ENCODE measurements at places on chromosomes 2 and 18.

GRCh38 chr2:8481463-8482009 lies 200.3 kb upstream of the ID2 start:
- no peak for DNase-seq

DNA sequence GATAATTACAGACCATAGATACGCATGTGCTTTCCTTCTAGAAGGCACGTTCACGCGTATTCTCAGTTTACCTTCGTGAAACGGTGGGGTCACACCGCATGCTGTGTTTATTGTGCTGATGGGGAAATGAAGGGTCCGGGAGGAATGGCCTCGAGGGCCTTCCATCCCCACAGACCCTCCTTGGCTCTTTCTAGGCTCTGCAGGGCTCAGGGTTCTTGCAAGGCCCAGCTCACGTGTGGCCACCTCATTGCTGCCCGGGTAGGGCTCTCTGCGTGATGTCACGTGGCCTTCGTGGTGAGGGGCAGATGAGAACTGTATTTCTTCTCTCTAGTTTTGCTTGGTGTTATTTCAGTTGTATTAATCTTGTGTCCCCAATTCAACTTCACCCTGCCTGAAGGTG lies 133.5 kb upstream of the ALKAL2 start:
- DNase-seq, result no peak

- DNase-seq, result no peak
Measured at GRCh38 chr2:47070920-47071824, 83.9 kb downstream of the STPG4 start.

- no peak for DNase-seq
Measured at GRCh38 chr2:8572712-8573233, 109.1 kb upstream of the ID2 start.

DNA sequence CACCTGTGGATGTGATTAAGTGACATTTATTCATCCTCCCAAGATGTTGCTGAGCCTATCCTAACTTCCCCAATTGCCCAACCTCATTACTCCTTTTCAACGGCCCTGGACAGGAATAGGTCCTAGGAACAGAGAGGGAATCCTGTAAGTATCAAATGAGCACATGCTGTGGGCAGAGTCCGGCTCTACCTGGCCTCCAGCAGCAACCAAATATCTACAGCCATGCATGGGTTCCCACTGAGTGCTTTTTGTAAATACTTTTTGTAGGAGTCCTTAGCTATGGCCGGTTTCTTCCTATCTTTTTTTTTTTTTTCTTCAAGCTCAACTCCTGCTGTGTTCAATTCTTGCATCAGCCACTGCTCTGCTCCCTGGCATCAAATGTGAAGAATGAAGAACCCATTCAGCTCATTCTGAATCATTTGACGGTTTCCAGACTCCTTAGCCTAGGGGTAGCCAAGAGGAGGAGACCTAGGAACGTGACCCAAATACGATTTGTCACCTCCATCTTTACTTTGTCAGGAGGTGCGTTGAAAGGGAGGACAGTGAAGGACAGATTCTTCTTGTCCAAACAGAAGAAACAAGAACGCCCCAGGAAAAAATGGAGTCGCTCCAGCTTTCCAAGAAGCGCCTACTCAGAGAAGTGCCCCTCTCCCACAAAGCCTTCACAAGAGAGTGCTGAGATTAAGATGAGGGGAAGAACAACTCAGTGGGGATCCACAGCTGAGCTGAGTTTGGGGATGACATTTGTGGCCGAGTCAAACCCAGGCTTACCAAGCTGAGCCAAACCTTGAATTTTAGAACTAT lies 46.7 kb upstream of the LCLAT1 start:
- no peak for DNase-seq

DNA sequence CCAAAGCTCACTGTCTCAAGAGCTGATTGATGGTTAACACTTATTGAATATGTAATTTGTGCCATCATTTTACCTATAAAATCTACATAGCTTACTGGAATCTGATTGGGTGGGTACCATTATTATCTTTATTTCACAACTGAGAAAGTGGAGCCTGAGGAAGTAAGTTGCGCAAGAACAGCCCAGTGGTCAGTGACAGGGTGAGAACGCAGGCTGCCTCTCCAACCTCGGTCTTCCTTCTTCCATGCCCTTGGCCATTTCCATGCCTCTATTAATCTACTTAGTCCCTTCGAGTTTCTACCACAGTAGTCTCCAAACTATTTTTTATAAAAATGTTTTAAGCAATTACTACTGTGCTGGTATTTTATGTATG lies 390.9 kb upstream of the VWC2L start:
- no peak for DNase-seq

DNA sequence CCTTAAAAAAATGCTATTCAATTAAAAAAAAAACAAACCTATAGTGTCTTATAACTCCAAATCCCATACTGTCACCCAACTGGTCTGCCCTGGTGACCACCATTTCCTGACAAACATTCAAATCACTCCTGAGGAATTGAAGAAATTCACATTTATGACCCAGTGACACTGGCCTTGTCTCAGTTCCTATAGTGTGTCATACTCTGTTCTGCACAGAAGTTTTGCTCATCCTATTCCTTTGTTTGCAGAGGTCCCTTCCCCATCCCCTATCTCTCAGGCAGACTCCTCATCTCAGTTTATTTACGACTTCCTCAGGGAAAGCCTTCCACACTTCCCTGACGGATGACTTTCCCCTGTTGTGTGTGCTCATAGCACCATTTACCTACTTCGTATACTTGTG lies 14.7 kb downstream of the ZC3H6 start:
- no peak for DNase-seq

DNA sequence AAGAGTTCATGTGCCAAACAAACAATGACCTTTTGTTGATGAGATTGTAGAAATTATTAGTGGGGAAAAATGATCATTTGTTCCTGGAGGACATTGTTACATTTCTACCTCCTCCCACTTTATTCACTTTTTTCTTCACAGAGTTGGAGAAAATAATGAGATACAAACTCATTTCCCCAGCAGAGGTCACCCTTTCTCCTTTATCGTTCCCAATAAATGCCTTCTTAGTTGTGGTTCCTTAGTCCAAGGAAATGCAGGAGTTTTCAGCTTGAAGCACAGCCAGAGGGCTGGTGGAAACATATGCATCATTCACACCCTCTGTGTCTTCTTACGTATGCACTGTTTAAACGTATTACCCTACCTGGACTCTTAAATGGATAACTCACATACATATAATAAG lies 108.8 kb downstream of the SLC4A3 start:
- no peak for DNase-seq

DNA sequence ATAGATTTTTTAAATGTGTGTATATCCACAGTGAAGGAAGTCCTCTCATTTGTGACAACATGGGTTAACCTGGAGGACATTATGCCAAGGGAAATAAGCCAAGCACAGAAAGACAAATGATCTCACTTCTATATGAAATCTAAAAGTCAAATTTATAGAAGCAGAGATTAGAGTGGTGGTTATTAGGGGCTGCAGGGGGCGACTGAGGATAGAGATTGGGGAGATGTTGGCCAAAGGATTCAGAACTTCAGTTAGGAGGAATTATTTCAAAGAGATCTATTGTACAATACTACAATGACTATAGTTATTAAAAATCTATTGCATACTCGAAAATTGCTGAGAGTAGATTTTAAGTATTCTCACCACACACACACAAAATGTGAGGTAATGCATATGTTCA lies 252.4 kb upstream of the SLC39A10 start:
- DNase-seq, result no peak

- DNase-seq, result no peak
Measured at GRCh38 chr2:67806816-67807215, 256.0 kb downstream of the C1D start.

- no peak for DNase-seq
Measured at GRCh38 chr2:182836451-182836850, 30.0 kb downstream of the FRZB start.

DNA sequence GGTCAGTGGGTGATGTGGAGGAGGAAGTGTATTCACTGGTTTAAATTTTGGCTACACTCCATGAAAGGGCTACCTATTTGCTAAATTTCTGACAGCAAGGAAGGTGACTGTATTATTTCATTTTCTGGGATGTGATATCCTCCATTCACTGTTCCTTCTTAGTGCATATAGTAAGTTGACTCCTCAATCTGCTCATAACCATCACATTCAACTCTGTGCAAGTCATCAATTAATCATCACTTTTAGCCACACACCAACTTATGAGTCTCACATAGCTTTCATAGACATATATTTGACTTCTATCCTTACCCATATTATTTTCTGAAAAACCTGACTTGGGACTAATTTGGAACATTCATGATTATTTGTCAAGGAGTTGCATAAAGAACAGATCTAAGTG lies 16.9 kb downstream of the KLHL41 start:
- no peak for DNase-seq

GRCh38 chr2:239292959-239293774 lies 107.7 kb downstream of the HDAC4 start:
- DNase-seq, result no peak

DNA sequence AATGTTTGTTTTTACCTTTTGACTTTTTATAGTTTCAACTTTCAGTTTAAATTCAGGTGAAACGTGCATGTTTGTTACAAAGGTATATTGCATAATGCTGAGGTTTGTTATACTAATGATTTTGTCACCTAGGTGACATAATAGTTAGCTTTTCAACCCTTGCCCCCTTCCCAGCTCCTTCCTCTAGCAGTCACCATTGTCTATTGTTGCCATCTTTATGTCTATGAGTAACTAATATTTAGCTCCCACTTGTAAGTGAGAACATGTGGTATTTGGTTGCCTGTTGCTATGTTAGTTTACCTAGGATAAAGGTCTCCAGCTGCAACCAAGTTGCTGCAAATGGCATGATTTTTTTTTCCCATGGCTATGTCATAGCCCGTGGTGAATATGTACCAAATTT lies 322.3 kb upstream of the SETBP1 start:
- DNase-seq, result no peak

- DNase-seq, result no peak
Measured at GRCh38 chr18:3870914-3871313, 420.9 kb downstream of the TGIF1 start.

DNA sequence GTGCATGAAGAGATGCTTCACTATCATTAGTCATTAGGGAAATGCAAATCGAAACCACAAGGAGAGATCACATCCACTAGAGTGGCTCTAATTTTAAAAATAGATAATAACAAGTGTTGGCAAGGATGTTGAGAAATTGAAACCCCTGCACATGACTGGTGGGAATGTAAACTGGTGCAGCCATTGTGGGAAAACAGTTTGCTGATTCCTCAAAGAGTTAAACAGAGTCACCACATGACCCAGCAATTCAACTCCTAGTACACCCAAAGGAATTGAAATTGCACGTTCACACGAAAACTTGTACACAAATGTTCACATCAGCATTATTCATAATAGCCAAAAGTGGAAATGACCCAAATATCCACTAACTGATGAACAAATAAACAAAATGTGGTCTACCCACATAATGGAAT lies 179.5 kb downstream of the BCL2 start:
- no peak for DNase-seq

DNA sequence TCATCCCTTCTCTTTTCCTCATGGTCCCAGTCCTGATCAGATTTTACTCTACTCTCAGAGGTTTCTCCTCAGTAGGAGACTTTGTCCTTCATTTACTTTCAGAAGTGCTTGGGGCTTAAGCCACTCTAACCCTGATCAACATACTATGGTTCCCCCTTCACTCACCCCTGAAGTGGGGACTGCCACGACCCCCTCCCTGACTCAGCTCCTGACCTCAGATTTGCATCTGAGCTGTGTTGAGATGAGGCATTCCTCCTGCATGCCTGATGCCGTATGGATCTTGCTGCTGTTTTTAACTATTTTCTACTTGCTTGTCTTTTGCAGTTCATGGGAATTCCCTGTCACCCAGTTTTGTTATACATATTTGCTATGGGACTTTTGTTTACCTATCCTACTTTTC lies 306.7 kb upstream of the CHST9 start:
- DNase-seq, result no peak

GRCh38 chr2:105641389-105641811 lies 103.3 kb upstream of the NCK2 start:
- DNase-seq, result no peak

- DNase-seq, result no peak
Measured at GRCh38 chr2:173681881-173682650, 283.1 kb downstream of the SP3 start.

- DNase-seq, result no peak
Measured at GRCh38 chr2:10297959-10298531, 4.7 kb upstream of the HPCAL1 start.

- DNase-seq, result no peak
Measured at GRCh38 chr2:233746475-233747282, 13.4 kb upstream of the UGT1A1 start.

DNA sequence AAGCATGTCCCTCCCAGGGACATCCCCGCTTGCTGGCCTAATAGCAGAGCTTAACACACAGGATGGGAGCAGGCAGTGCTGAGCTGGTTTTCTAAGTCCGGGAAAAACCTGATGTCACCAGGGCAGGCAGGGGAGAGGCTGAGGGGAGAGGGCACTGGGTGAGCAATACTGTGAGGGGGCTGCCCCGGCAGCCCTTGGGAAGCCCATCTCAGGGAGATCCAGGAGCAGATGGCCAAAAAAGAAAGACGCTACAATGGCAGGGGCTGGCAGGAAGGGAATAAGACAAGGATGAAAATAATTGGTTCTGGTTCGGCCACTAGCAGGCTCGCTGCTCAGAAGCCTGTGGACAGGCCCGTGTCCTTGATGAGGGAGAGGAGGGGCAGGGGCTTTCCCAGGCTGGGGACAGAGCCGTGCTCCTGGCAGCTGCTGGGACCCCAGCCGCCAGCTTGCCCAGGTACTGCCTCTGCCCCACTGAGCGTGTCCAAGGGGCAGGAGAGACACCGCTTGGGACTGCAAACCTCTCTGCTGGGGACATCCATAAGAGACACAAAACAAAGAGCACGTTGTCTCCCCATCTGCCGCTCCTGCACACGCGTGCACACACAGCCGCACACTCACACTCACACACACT lies 30.2 kb downstream of the SMAD7 start:
- DNase-seq, result no peak

GRCh38 chr2:222861411-222862105 lies 722 bp downstream of the ACSL3 start:
- peak; percentile 10 for DNase-seq

- DNase-seq, result no peak
Measured at GRCh38 chr18:44898498-44898897, 217.8 kb downstream of the SETBP1 start.

GRCh38 chr2:182101263-182101662 lies 115.6 kb downstream of the PPP1R1C start:
- DNase-seq, result no peak

- no peak for DNase-seq
Measured at GRCh38 chr2:216909541-216910210, 49.8 kb upstream of the TNP1 start.

- no peak for DNase-seq
Measured at GRCh38 chr2:10863837-10864236, 47.9 kb upstream of the KCNF1 start.

GRCh38 chr18:46310258-46310657 lies 206.1 kb downstream of the HAUS1 start:
- no peak for DNase-seq

GRCh38 chr2:126288362-126288761 lies 367.6 kb upstream of the GYPC start:
- no peak for DNase-seq

DNA sequence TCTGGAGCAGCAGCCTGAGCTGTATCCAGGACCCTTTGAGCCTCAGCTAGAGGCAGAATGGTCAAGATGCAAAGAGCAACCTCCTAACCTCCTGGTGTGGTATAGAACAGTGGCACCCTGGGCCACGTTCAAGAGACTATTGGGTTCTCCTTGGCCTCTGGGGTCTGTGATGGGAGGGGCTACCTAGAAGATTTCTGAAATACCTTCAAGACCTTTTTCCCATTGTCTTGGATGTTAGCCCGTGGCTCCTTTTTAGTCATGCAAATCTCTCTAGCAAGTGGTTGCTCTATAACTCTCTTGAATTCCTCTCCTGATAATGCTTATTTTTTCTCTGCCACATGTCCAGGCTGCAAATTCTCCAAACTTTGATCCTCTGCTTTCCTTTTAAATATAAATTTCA lies 106.3 kb upstream of the SULT1C3 start:
- DNase-seq, result no peak

Measured in stimulated activated CD4-positive, alpha-beta T cell treated with anti-CD3 and anti-CD28 coated beads, Interleukin-1b, Interleukin-23, amount 100 ng/mL, for 1 hour (primary cell).